Iris pigment epithelial cell (primary cell): ENCODE measurements at places on chromosomes 6 and 20.

DNA sequence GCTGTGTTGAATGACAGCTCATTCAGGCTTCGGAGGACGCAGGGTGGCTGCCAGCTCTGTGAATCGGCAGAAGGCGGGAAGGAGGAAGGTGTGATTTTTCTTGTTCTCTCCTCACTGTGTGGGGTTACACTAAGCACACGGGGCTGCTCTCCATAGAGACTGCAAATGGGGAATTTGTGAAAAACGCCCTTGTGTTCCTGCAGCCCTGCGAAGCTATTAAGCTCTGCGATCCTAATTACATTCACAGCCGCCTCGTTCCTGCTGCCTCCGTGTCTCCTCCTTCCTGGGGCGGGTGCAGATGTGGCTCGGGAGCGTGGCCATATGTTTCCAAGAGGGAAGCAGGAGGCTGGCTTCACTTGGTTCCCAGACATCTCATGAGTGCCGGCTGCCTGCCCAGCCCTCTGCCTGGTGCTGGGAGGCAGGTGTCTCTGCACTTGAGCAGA is 124.0 kb downstream of the TOX2 start:
- no peak for DNase-seq

GRCh38 chr20:40706977-40707582 is 18.0 kb upstream of the MAFB start:
- no peak for DNase-seq

DNA sequence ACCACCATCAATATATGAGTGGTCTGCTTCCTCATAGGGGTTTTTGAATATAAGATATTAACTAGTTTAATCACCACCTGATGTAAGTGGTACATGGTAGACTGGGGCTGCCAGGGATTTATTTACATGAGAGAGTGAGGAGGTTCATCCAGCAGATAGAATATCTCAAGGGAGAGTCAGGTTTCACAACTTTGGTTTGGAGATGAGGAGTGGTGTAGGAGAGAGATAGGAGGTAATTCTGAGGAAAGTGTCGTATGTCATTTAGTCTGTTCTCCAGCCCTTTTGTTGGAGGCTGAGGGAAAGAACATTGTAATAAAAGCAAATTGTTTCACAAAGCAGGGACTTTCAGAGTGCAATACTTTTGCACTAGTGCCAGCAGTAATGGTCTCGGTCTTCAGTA is 16.8 kb downstream of the L3MBTL3 start:
- peak; percentile 48 for DNase-seq

GRCh38 chr6:155309150-155309549 is 5.1 kb downstream of the TFB1M start:
- DNase-seq = peak; percentile 37

- DNase-seq = no peak
Measured at GRCh38 chr6:69584536-69584912, 212.3 kb downstream of the LMBRD1 start.
